Activated naive CD4-positive, alpha-beta T cell treated with anti-CD3 and anti-CD28 coated beads, Interleukin-2, amount 50 U/mL, for 16 hours (primary cell): ENCODE measurements at places on chromosomes 3 and 15.
A peak's percentile ranks its signal among the peaks of the same experiment; 100 is the strongest.

- DNase-seq, result no peak
Measured at GRCh38 chr3:4478261-4478660, 11.2 kb upstream of the SUMF1 start.

- DNase-seq, result no peak
Measured at GRCh38 chr3:105686278-105686897, 182.4 kb downstream of the CBLB start.

GRCh38 chr3:159275741-159276140 lies 473.9 kb downstream of the MFSD1 start:
- no peak for DNase-seq

- DNase-seq, result no peak
Measured at GRCh38 chr15:59313641-59314332, 58.9 kb downstream of the MYO1E start.

- no peak for DNase-seq
Measured at GRCh38 chr3:101303089-101303731, 17.2 kb downstream of the IMPG2 start.

GRCh38 chr15:44194323-44195150 lies 534 bp downstream of the FRMD5 start:
- DNase-seq, result peak; percentile 44
